ENCODE measurements at places on chromosomes 5 and 9.

DNA sequence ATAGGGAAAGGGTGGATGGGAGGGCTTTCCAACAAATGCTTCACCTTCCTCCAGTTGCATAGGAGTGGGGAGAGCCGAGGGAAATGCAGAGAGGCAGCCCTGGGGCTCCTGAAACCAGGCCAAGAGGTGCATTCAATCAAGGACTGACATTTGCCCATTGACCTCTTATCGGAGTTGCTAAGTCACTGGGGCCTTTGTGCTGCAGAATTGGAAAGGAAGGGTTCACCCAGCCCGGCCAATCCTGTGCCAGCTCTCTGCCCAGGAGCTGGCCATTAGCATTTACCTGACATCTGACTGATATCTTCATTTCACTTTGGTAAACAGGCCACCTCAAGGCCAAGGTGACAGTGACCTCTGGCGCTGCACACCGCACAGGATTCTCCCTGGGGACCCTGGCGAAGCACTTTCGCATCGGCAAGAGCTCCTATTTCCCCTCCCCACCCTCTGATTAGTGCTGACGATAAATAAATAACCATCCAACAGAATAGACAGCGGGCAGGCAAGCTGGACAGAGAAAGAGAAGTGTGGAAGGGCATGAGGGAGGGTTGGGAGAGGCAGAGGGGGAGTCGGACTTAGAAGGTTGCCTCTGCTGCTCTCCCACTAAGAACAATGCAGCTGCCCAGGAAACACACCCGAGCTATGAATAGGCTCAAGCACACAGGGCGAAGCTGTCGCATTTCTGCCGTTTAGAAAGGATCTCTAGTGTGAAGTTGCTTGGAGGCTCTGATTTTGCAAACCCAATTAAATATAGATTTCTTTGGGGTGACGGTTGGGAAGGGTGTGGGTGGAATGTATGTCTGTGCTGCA lies 57.0 kb upstream of the BOD1 start:
- no peak for DNase-seq

GRCh38 chr5:40033009-40033408 lies 608.2 kb upstream of the DAB2 start:
- DNase-seq, result no peak

- DNase-seq, result no peak
Observed at GRCh38 chr5:80761176-80761575, 106.4 kb upstream of the DHFR start.

DNA sequence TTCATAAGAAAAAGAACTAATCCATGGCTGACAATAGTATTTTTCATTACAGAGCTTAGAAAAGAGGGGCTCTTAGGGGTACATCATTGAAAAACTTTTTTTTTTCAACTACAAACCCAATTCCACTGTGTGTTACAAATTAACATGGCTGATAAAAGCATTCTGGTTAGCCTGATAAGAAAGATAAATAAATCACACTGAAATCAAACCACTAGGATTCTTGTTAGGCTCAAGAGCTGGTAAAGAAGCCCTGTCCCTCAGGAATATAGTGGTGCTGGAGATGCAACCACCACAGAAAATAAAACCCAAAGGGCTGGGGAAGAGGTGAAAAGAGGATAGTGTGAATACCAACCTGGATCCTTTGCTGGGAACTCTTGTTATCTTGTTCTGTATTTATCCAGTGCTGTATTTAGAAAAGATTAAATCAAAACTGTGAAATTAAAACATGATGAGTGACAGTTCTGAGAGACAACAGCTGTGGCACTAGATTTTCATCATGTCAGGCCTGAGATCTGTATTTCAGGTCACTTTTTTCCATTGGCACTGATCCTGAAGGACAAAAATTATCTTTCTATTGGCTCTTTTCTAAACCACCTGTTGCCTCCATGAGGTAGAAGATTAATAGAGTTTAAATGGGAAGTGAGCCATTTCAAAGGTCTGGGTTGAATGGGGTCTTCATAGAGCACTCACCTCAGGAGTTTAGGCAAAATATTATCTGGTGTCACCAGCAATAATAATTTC lies 118.6 kb downstream of the ARRDC3 start:
- DNase-seq, result no peak

- DNase-seq, result no peak
Observed at GRCh38 chr5:159779481-159779880, 136.8 kb upstream of the ADRA1B start.

DNA sequence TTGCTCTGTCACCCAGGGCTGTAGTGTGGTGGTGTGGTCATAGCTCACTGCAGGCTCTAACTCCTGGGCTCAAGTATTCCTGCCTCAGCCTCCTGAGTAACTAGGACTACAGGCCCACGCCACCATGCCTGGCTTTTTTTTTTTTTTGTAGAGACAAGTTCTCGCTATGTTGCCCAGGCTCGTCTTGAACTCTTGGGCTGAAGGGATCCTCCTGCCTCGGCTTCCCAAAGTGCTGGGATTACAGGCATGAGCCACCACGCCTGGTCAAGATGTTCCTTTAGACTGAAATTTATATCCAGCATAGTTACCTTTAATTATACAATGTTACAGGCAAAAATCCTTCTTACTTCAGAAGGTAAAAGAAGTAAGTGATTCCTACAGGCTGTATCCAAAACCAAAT lies 1.6 kb upstream of the DNAJC21 start:
- no peak for DNase-seq

DNA sequence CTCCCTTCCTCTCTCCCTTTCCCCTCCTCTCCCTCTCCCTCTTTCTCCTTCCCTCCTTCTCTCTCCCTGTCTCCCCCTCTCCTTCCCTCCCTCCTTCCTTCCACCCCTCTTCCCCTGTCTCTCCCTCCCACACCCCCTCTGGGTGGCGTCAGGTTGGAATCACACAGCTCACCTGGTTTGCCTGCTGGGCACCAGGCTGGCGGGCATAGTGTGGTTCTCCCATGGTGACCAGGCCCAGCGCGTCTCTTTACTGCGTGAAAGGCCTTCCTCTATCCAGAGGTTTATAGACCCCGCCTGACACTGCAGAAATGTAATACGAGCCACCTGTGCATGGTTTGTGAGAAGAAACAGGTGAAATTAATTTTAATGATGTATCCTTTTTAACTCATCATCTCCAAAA lies 76.2 kb downstream of the MRPL36 start:
- DNase-seq, result no peak

Data from CD14-positive monocyte (primary cell).